Esophagus muscularis mucosa (tissue), 4 donors: ENCODE measurements at places on chromosomes 12 and 14. TPM values are rescaled to one million over a fixed set of nuclear protein-coding genes. Genes with fewer than 3 reads are reported as not detected.
A peak's percentile ranks its signal among the peaks of the same experiment; 100 is the strongest.

The SLC38A4 gene
- total RNA-seq = 0.17 TPM

GRCh38 chr12:4281173-4281654 lies 7.7 kb downstream of the CCND2 start:
- peak; percentile 87 for DNase-seq

The SYCP3 gene
- total RNA-seq = not detected

DNA sequence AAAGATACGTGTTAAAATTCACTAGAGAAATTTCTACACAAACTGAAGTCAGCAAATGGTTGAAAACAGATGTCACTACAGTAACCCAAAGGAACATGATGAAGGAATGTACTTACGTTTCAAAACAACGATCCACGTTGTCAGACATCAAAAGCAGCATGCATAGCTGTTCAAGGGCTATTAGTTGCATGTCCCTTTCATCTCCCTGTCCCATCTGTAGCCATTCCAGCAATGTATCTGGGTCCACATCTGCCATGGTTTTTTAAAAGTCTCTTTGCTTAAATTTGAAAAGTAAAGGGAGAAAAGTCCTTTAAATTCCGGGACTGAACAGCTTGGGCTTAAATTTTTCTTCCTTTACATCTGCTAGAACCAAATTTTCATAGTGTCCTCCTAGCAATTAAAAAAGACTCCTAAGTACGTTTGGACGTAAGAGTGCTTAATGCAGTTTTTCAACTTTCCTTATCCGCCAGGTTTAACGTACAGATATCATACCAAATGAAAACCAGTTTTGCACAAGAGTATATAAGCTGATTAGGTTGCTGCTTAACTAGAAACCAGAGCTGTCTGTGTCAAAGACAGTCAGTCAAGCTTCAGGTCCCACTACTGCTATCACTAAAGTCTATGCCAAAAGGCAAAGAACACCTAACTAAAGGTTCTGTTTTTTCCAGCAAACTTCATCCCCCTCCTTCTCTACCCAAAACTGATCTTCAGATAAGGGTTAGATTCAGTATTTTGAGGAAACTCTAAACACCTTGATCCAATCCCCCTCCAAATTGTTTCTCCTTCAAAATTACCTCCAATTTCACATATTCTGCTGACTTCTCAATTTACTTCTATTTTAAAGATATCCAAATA lies 1.7 kb downstream of the HECTD1 start:
- DNase-seq = no peak

- DNase-seq = peak; percentile 79
Observed at GRCh38 chr14:32011225-32011624, 65.9 kb upstream of the ARHGAP5 start.

The SLCO1B1 gene
- not detected for total RNA-seq

DNA sequence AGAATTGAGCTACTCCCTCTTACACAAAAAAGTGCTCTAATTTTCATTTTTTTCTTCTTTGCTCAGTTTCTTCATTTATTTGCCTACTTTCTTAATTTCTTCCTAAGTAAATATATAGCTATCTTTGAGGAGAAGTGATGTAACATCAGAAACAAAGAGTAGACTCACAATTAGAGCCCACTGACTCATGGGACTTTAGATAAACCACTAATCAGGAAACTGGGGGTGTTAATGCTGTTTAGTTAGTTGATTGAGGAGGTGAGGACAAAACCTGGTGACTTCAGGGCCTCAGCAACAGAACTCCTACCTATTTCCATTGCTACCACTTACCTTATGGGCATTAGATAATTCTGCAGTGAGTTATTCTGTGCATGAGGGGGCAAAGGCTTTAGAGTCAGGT lies 151.7 kb downstream of the MON2 start:
- no peak for DNase-seq

GRCh38 chr12:58593557-58594304 lies 326.6 kb downstream of the LRIG3 start:
- no peak for DNase-seq

GRCh38 chr12:6266541-6266966 lies 43.9 kb upstream of the PLEKHG6 start:
- no peak for DNase-seq

DNA sequence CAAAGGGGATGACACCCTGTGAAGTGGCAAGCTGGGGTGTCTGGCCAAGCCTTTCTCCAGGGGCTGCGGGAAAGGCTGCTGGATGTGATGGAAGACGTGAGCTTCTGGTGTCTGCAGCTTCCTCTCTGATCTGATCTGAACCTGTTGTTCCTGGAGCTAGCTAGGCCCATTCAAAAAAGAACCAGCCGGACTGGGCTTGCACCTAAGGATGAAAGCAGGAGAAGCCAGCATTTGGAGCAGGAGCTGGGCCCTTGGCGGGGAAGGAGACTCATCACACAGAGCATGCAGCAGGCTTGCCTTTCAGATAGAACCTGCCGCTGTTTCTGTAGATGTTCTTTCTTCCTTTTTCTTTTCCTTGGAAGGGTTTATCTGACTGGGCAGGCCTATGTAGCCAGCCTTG lies 9.5 kb downstream of the RPH3A start:
- DNase-seq = no peak

GRCh38 chr12:26953447-26953846 lies 15.2 kb downstream of the FGFR1OP2 start:
- no peak for DNase-seq

GRCh38 chr14:63193236-63193635 lies 11.0 kb upstream of the RHOJ start:
- DNase-seq = no peak

The PTPRQ gene
- total RNA-seq = 5.0 TPM

The NAV3 gene
- 6.3 TPM for total RNA-seq

- DNase-seq = no peak
Observed at GRCh38 chr12:14928931-14929330, 9.4 kb downstream of the ERP27 start.

The SERPINA5 gene
- total RNA-seq = 5.1 TPM

The SLCO1B3 gene
- total RNA-seq = not detected

The LRRC74A gene
- total RNA-seq = not detected

- DNase-seq = peak; percentile 96
Observed at GRCh38 chr14:68547305-68548193, 245.3 kb downstream of the ZFP36L1 start.

GRCh38 chr14:64760146-64760755 lies 56.0 kb downstream of the PLEKHG3 start:
- no peak for DNase-seq

GRCh38 chr12:124469193-124469888 lies 98.1 kb downstream of the NCOR2 start:
- DNase-seq = no peak

DNA sequence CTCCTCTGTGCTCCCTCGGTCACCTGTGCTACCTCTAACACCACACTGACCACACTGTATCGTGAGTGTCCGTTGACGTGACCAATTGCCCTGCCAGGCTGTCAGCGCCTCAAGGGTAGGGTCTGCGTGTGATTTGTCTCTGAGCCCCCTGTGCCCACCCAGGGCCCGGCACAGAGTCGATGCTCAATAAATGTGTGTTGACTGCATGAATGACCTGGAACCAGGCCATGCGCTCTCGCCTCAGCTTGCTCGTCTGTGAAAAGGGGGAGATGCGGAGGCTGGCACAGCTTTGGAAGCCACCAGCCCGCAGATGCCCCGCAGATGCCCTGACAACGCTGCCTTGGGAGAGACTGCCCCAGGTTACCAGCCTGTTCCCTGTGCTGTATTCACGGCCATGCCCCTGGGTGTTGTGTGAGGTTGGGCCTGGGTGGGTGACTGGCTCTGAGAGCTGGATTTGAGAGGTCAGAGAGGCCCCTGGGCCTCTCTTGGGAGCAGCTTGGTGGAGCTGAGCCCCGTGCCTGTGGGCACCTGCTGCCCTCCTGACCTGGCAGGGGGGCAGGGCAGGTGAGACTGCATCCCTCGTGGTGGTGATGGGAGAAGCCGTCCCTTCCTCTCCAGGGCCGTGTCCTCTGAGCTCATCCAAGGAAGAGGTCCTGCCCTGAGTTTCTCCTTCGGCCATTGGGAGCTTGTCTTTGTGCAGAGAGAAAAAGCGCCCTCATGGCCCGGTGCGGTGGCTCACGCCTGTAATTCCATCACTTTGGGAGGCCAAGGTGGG lies 43.2 kb downstream of the CYP46A1 start:
- DNase-seq = no peak

- DNase-seq = no peak
Observed at GRCh38 chr12:110270125-110270962, 10.7 kb upstream of the ATP2A2 start.

DNA sequence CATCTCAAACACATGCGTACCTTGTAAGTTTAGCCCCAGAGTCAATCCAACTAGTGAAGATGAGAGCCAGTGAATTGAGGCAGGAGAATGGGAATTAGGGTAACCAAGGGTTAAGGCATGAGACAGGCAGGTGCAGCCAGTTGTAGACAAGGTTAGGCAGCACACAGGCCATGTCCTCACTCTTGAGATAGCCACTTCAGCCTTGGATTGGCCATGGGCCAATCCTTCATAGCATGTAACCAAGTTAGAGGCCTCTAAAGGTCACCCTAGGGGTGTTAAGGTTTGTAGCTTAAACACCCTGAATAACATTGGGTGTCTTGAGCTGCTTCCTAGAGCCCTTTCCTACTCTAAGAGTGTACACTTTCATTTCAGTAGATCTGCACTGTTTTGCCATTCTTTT lies 208.2 kb upstream of the RBM19 start:
- no peak for DNase-seq

- no peak for DNase-seq
Observed at GRCh38 chr12:23860019-23860418, 89.5 kb downstream of the SOX5 start.

DNA sequence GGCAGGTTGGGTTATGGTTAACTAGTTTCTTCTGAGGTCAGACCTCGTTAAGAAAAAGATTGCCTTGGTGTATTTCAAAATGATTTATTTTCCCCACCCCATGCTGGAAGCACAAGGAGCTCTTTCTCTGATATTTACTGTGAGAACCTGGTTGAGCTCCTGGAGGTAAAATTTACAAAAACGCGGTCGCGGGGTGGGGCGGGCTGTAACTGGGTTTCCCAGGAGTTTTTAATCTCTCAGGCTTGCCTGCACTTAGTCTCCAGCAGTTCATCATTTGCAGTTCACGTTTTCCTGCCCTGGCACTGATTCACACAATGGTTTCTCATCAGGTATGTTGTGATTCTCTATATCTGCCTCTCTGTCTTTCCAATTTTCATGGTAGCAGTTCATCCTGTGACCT lies 67.9 kb upstream of the PDE3A start:
- DNase-seq = no peak

The TCHP gene
- 31.6 TPM for total RNA-seq

The RIPK3 gene
- 3.8 TPM for total RNA-seq

The POTEG gene
- not detected for total RNA-seq

GRCh38 chr14:92490239-92490959 lies 23.2 kb upstream of the RIN3 start:
- no peak for DNase-seq

DNA sequence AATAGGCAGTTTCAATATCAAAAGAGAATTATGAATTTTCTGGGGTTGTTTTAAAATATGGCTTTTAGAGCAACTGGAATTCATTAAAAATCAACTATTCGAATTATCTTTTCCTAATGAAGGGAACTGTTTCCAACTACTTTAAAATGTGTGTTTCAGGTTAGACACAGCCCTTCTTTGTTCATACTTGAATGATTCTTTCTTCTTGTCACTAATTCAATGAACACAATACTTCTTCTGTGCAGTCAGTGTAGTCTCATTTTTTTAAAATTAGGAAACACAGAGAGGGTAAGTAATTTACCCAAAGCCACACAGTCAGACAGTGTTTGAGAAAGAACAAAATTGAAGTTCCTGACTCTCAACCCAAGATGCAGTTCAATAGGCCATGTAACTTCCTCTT lies 414.0 kb downstream of the CCDC91 start:
- no peak for DNase-seq

DNA sequence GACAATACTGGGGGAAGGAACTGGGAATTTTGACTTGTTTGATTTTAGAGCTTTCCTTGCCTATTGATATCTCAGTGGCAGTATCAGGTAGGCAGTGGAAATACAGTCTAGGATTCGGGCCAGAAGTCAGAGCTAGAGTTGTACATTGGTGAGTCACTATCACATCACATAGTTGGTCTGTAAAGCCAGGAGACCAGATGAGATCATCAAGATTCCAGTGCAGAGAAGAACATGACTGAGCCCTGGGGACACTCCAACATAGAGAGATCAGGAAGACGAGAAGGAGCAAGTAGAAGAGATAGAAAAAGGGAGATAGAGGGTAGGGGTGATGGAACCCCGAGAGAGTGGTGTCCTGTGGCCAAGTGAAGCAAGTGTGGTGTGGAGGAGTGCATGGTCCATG lies 46.6 kb upstream of the NR1H4 start:
- no peak for DNase-seq

DNA sequence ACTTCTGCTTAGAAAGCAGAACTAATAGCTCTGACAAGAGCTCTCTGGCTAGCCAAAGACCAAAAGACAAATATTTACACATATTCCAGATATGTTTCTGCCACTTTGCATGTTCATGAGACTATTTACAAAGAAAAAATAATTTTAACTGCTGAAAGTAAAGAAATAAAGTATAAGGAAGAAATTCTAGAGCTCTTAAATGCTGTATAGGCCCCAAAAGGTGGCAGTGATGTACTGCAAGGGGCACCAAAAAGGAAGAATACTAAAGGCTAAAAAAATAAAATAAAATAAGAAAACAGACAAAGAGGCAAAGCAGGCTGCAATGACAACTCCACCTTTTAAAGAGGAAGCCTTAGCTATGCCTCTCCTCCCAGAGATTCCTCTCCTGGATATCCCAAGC lies 23.0 kb downstream of the KLRK1 start:
- DNase-seq = no peak
